Left lung (tissue), 14 donors: ENCODE measurements at places on chromosomes 5 and 9. TPM values are rescaled to one million over a fixed set of nuclear protein-coding genes. Genes with fewer than 3 reads are reported as not detected.

KIAA1191 gene
- polyA plus RNA-seq = 165 TPM

FOXD4L3 gene
- polyA plus RNA-seq = not detected

GABRA1 gene
- polyA plus RNA-seq = 0.67 TPM

CDX1 gene
- polyA plus RNA-seq = 0.34 TPM

TMEM215 gene
- polyA plus RNA-seq = not detected

RICTOR gene
- 28.2 TPM for polyA plus RNA-seq

JAK2 gene
- polyA plus RNA-seq = 13.6 TPM

GRCh38 chr9:72540348-72540873 is 19.0 kb downstream of the TMC1 start:
- no peak for DNase-seq

- DNase-seq = no peak
These were observed 47.1 kb upstream of the PCA3 start for GRCh38 chr9:76717176-76717575.

DNA sequence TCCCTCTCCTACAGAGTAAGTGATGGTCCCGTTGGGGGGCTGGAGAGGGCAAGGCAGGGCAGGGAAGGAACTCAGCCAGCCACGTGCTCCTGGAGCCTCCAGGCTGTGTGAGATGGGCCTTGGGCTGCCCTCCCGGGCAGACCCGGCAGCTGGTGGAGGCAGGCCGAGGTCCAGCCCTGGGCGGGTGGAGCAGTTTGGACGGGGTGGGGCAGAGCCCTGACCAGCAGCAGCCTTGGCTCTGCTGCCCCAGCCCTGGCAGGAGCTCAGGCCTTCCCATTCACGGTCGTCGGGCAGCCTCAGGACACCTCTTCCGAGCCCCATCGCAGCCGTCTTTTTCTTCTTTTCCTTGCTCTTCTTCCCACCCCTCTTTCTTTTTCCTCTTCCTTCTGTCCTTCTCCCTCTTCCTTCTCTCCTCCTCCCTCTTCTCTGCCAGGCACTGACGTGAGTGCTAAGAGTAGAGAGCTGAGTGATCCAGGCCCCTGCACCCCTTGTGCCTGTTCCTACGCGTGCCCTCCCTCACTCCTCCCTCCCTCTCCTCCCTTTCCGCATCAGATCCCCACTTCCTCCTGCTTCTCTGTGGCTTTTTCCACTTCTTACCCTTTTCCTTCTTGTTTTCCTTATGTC is 42.8 kb downstream of the AMBP start:
- DNase-seq = no peak

- DNase-seq = no peak
These were observed 11.0 kb downstream of the RASA1 start for GRCh38 chr5:87278590-87279100.

DNA sequence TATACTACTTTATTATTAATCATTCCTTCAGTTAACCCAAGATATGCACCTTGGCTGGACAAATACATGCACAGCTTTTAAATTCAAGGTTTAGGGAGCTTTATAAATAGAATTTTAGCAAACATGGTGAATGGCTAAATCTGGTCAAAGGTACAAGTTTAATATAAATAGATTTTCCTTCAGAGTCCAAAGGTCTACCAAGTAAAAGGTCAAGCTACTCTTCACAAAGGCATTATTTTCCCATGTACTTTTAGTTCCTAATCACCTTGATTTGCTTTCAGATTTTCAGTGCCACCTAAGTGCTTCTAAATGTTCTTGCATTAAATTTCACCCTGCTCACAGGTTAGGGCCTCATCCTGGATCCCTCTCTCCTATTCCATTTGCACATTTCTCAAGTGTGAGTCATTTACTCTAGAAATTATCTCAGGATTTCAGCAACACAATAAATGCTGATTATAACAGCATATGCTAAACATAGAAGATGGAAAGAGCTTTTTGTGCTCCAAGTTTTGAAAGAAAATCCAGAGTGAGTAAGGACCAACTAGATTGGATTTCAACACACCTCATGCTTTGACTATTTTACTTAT is 459.4 kb upstream of the ITGA1 start:
- no peak for DNase-seq

DNA sequence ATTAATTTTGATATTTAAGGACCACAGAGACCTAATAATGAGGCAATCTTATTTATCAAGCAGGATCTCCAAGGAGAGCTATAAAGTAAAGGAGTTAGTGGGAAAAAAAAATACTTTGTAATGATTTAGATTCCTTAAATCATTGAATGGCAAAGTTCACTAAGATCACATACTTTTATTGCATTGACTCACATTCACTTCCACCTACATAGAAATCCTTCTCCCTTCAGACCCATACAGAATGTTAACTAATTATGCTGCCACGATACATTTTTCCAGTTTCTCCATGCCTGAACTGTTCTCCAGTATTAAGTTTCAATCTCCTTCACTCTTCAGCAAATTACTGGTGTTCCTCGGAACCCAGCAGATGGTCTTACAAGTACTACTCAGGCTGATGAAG is 388.7 kb downstream of the EFNA5 start:
- DNase-seq = no peak

DNA sequence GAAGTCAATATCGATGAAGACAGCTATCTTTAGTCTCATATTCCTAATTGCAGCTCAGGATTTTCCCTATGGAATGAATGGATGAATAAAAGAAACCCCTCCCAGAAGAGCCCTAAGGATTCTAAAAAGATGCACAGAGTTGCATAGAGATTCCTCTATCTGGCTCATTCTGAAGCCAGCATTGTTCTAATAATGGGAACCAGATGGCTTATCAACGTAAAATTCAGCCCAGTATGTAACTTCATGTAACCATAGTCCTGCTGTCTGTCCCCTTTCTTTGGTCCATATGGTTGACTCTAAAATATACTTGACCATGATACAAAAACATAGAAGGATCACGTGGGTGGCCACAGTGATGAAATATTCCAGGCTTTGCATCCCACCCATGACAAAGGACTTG is 508.6 kb downstream of the RASEF start:
- DNase-seq = no peak

- no peak for DNase-seq
These were observed 17.8 kb upstream of the SPINK1 start for GRCh38 chr5:147849226-147849625.

DNA sequence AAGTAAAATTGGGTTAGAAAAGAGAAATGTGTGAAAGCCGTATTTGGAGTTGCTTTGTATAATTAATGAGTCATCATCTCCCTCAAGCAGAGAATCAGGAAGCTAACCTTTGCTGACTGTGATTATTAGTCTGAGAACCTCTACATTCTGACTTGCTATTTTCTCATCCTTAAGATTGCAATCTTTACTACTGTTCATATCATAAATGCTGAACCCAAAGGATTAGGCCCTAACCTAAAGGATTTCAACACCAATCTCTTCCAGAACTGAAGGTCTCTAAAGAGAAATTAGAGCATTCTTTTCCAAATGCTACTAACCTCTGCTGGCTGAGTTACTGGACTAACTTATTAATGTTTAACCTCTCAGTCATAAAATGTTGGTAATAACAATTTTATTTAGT is 538.1 kb upstream of the MEF2C start:
- DNase-seq = no peak

DNA sequence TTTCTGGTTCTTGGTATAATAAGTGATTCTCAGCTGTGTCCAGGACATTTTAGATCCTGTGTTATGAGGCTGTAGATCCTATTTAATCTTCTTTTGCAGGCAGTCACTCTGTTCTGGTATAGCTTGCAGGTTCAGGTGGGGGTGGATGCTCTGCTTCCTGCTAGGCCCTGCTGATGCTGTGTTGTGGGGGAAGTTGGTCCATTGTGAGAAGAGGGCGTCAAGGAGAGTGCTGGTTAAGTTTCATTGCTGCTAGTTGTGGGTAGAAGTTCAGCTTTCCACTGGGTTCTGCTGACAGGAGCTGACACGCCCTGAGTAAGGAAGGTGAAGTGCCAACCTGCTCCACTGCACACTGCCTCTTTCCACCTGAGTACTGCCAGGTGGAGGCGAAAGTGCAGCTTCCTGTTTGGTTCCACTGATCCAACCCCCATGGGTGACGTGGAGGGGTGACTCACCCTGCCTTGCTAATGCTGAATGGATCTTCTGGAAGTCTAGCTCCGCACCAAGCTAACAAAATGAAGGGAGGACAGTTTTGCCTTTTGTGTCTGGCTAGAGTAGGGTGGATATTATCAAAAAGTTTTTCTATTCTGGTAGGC is 16.3 kb downstream of the NMRK1 start:
- peak; percentile 75 for DNase-seq

- DNase-seq = no peak
These were observed 125.0 kb downstream of the DTWD2 start for GRCh38 chr5:118863345-118863744.

DNA sequence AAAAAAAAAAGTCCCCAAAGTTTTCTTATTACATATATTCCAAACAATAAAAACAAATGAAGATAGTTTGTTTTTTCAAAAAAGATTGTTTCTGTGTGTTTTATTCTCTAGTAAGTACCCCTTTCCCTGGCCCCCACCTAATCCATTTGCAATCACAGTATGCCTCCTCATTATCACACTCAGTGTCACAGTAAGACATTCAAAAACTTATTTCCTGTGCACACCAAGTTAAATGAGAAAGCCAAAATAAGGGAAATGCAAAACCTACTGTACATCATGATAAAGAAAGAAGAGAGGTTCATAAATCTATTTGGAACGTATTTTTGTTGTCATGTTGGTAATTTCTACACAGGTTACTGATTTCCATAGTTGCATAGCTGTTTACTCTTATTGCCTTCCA is 62.3 kb downstream of the ST8SIA4 start:
- no peak for DNase-seq

GRCh38 chr5:124701873-124702425 is 44.5 kb downstream of the ZNF608 start:
- DNase-seq = no peak
